Natural killer cell treated with Interleukin-12 subunit alpha and Interleukin-12 subunit beta and Interleukin-15 and Interleukin-18, amount 100 ng/mL, for 72 hours (primary cell): ENCODE measurements at places on chromosomes 6 and 20.

GRCh38 chr6:168128006-168128630, 49.1 kb upstream of the FRMD1 start:
- DNase-seq, result no peak

DNA sequence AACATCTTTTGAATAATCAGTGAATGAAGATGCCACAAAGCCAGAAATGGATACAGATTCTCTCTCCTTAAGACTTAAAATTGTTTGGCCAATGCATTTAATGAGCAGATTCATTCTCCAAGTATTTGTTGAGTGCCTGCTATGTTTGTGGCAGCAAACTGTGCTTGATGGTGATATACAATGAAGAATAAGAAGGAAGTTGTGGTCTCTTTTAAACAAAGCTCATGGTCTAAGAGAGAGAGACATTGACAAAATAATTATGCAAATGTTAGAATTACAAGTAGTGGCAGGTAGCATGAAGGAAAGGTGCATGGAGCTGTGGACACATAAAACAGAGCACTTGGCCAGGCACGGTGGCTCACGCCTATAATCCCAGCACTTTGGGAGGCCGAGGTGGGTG, 28.3 kb downstream of the NFATC2 start:
- no peak for DNase-seq

DNA sequence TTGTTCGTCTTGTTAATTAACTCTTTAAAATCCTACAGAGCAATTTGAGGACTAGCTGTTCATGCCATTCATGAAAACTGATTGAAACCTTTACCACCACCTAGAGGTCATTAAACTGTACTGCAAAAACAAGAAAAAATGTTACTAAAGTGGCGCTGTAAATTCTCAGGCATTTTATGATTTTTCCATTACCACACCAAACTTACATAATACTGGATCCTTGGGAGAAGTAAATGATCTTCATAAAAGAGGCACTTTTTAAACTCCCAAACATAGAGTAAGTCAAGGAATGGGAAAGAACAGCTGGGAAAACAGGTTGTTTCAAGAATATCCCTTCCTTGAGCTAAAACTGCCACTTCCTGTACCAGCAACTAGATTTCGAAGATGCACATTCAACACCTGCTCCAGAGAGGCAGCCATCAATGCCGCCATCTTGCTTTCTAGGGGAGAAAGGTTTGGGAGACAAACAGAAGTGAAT, 54.3 kb downstream of the MYLIP start:
- DNase-seq, result no peak

GRCh38 chr6:27477318-27478013, 4.6 kb upstream of the ZNF184 start:
- DNase-seq, result no peak

DNA sequence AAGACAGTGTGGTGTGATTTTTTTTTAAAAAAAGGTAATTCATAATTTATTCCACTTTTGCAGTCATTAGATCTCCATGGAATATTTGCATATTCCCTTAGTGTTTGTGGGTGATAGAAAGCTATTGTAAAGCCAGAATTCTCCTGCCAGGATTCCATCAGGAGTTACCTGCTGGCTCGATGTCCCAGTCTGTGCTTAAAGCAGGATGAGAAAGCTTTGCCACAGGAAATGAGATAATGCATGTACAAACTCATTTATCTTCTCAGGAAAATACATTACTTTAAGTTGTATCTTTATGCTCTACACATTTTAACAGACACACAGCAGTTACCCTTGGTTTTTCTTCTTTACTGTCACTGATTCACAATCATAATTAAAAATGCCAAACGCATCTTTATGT, 553.0 kb downstream of the CD109 start:
- no peak for DNase-seq

DNA sequence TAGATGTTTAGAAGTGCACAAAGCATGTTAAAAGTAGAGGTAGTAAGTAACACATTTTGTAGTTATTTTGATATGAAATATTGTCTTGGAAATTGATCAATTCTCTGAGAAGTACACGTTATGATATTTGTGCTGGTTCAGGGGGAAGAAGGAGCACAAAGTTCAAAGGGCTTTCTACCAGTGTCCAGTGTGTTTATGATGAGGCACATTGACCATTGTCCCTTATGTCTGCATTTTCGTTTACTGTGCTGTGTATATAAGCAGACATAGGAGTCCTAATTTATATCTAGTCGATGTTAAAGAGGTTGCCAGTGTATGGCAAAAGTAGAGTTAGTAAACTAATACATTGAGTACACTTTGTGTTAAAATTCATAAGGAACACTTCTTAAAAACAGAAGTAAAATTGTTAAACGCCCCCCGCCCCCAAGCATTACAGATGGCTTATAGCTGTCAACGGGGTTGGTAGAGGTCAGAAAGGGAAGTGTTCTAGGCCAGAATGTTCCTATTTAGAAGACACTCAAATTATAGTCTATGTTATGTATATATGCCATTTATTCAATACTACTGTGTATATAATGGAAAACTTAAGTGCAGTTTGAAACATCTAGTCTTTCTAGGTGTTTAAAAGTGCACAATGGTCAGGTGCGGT, 13.3 kb upstream of the HMGN4 start:
- DNase-seq, result no peak

DNA sequence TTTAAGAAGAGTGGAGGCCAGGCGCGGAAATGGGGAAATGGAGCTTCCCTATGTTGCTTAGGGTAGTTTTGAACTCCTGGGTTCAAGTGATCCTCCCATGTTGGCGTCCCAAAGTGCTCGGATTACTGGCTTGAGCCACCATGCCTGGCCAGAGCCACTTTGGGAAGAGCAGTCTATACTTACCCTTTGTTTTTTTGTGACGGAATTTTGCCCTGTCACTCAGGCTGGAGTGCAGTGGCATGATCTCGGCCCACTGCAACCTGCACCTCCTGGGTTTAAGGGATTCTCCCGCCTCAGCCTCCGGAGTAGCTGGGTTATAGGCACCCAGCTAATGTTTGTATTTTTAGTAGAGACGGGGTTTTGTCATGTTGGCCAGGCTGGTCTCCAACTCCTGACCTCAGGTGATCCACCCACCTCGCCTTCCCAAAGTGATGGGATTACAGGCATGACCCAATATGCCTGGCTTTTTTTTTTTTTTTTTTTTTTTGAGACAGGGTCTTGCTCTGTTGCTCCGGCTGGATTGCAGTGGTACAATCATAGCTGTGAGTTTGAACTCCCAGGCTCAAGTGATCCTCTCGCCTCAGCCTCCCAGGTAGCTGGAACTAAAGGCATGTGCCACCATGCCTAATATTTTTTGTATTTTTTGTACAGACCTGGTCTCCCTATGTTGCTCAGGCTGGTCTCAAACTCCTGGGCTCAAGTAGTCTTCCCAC, 18.0 kb downstream of the PPP1R10 start:
- DNase-seq, result no peak
